ENCODE measurements at places on chromosomes 2 and 18. TPM values are rescaled to one million over a fixed set of nuclear protein-coding genes. Genes with fewer than 3 reads are reported as not detected.

DNA sequence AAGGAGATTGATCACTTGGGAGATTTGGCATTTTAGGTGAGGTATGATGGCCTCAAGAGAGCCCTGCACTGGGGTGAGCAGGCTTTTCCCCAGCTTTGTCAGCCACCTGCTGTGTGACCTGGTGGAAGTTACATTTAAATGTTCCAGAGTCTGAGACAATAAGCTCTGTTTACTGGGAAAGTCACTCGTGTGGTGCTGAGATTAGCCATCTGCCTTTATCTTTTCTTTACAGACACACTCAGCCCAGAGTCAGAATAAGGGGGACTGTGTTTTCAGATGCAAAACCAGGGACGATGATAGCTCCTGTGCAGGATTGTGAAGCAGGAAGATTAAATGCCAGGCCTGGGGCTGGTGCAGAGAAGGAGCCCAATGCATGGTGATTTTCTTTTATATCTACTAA, 47.9 kb downstream of the SH3RF3 start:
- H3K4me1 ChIP-seq, result peaks cover 97% of the 10 kb centered on the region
- no peak for DNase-seq
- peak overlapping the region; percentile 64 for H3K27ac ChIP-seq
- peaks cover 11% of the 10 kb centered on the region for H3K36me3 ChIP-seq
- H3K4me3 ChIP-seq, result no peak overlapping the region

DNA sequence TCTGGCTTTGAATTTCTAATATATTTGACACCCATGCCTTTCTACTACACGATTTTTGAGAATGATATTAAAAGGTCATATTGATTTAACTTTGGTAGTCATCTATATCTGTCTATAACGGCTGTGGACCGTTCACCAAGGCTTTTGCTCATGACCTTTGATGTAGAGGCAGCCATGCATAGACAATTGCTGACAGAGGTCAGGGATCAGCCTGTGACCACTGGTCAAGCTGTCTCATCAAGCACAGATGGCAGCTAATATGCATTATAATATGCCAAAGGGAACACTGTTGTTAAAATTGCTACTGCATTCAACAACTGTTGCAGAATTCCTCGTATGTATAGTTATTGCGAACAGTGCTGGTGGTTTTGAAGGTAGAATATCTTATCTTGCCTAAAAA, 323.9 kb upstream of the DSEL start:
- no peaks in the 10 kb centered on the region for H3K4me1 ChIP-seq
- H3K4me3 ChIP-seq, result no peak overlapping the region
- no peaks in the 10 kb centered on the region for H3K27me3 ChIP-seq
- no peaks in the 10 kb centered on the region for H3K36me3 ChIP-seq

The ANKRD30B gene
- total RNA-seq, result not detected

- H3K4me3 ChIP-seq, result no peak overlapping the region
- H3K27ac ChIP-seq, result no peak overlapping the region
- peaks cover 5% of the 10 kb centered on the region for H3K4me1 ChIP-seq
- no peaks in the 10 kb centered on the region for H3K27me3 ChIP-seq
- DNase-seq, result no peak
- H3K36me3 ChIP-seq, result peaks cover 16% of the 10 kb centered on the region
Observed at GRCh38 chr2:241741016-241741415, 6.6 kb downstream of the D2HGDH start.

The ITGB1BP1 gene
- 126 TPM for total RNA-seq

The UGT1A8 gene
- not detected for total RNA-seq

The CAPN14 gene
- 0.10 TPM for total RNA-seq

The PPM1B gene
- 32.5 TPM for total RNA-seq

The GKN2 gene
- total RNA-seq, result not detected

DNA sequence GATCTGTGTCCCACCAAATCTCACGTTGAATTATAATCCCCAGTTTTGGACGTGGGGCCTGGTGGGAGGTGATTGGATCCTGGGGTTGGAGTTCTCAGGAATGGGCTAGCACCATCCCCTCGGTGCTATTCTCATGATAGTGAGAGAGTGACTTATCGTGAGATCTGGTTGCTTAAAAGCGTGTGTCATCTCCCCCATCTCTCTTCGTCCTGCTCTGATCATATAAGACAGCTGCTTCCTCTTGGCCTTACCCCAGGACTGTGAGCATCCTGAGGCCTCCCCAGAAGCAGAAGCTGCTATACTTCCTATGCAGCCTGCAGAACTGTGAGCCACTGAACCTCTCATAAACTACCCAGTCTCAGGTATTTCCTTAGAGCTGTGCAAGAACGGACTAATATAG, 163.7 kb upstream of the NDUFV2 start:
- peaks cover 35% of the 10 kb centered on the region for H3K4me1 ChIP-seq
- H3K4me3 ChIP-seq, result no peak overlapping the region
- no peak overlapping the region for H3K27ac ChIP-seq
- no peaks in the 10 kb centered on the region for H3K27me3 ChIP-seq
- no peaks in the 10 kb centered on the region for H3K36me3 ChIP-seq

DNA sequence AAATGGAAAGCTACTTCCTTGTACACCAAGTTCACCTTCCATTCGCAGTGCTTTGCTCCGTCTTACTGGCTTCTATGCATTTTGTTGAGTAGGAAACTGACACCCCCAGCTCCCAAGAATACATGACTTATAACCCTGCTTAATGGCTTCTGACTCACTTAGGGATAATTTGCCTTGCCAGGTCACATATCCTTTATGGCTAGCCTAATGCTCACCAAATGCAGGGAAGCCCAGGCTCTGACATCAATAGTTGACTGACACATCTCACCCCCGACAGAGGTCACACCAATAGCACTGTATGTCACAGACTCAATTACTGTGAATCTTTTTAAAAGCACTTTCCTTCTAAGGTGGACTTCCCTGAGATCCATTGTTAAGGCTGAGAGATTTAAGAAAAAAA, 147.2 kb downstream of the DTNA start:
- no peak overlapping the region for H3K4me3 ChIP-seq
- H3K27ac ChIP-seq, result no peak overlapping the region
- no peak for DNase-seq
- peaks cover 4% of the 10 kb centered on the region for H3K36me3 ChIP-seq

The ZEB2 gene
- 95.4 TPM for total RNA-seq

The MYO5B gene
- 0.97 TPM for total RNA-seq

DNA sequence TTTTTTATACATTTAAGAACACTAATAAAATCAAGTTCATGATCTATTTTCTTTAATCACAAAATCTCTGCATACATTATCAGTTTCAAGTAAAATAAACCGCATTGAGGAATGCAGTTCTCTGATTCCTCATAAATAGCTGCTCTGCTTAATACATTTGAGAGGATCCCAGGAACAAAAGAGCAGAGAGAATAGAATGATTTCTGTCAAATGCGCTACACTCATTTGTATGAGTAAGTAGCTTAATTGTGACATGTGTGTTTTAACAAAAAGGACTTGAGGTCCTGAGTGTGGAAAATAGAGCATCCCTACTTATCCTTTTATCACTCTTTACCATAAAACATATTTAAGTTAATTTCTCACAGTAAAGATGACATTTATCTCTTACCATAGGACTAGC, 134.0 kb downstream of the PID1 start:
- H3K27ac ChIP-seq, result no peak overlapping the region
- H3K4me3 ChIP-seq, result no peak overlapping the region
- no peaks in the 10 kb centered on the region for H3K36me3 ChIP-seq
- peaks cover 10% of the 10 kb centered on the region for H3K4me1 ChIP-seq

The UGT1A10 gene
- total RNA-seq, result not detected

The BCL2L11 gene
- 10.8 TPM for total RNA-seq

DNA sequence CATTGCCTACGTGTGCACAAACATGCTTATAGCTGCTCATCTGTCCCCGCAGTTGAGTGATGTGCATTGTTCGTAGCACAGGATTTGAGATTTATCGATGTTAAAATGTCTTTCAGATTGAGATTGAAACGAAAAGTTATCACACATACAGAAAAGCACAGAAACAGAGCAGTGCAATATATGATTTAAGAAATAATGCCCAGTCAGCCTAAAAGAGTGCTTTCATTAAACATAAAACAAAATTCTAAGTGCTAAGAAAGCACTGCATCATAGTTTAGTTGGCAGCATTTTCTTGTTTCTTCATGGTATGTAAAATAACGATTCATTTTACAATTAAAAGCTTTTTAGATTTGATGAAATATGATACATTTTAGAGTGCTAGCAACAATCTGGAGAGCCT, 31.9 kb upstream of the GORASP2 start:
- peaks cover 4% of the 10 kb centered on the region for H3K4me1 ChIP-seq
- H3K4me3 ChIP-seq, result no peak overlapping the region
- no peak for DNase-seq
- peaks cover 4% of the 10 kb centered on the region for H3K27me3 ChIP-seq
- no peaks in the 10 kb centered on the region for H3K36me3 ChIP-seq
- H3K27ac ChIP-seq, result no peak overlapping the region

The KANSL1L gene
- total RNA-seq, result 12.2 TPM

GRCh38 chr2:229133155-229133772, 137.8 kb downstream of the PID1 start:
- H3K4me3 ChIP-seq, result no peak overlapping the region
- DNase-seq, result no peak
- H3K4me1 ChIP-seq, result no peaks in the 10 kb centered on the region
- no peaks in the 10 kb centered on the region for H3K36me3 ChIP-seq
- H3K27ac ChIP-seq, result no peak overlapping the region

DNA sequence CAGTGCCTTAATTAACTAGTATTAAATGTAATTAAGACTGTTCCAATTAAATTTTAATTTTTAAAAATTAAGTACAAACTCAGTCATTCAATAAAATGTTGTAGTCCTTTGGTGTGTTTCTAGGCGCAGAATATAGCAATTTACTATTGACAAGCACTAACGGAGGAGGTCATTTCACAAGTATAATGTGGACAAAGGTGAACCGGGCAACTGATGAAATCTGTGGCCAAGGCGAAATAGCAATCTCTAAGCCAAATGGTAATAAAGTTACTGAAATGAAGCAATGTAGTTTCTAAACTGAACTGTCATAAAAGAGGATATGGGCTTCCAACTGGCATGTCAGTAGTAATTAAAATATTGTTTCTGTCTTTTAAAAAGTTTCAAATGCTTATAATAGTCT, 27.5 kb downstream of the FIGN start:
- peaks cover 11% of the 10 kb centered on the region for H3K4me1 ChIP-seq
- no peaks in the 10 kb centered on the region for H3K27me3 ChIP-seq
- H3K4me3 ChIP-seq, result no peak overlapping the region
- DNase-seq, result no peak

The PRSS56 gene
- not detected for total RNA-seq
